Thymus (tissue), 14 donors: ENCODE measurements at places on chromosomes 1 and 21. TPM values are rescaled to one million over a fixed set of nuclear protein-coding genes. Genes with fewer than 3 reads are reported as not detected.

DNA sequence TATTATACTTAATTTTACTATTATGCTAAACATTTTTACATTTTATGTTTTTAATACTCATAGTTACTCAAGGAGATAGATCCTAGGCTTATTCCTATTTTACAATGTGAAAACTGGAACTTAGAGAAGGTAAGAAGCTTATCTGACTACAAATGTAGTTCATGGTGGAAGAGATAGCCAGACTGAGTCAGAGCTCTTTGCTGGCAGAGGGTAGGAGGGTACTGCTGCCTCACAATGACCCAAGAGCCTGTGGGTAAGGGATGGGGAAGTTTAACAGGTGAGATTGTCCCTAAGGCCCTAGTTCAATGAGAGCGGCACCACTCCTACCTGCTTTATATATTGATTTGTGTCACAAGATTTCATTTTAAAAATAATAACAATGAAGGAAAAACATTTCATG, 34.1 kb upstream of the NEK7 start:
- H3K27me3 ChIP-seq = no peaks in the 10 kb centered on the region
- no peak for DNase-seq
- no peak overlapping the region for H3K4me3 ChIP-seq
- H3K36me3 ChIP-seq = no peaks in the 10 kb centered on the region
- no peak overlapping the region for H3K27ac ChIP-seq

GRCh38 chr1:63230722-63231121, 91.6 kb upstream of the FOXD3 start:
- no peaks in the 10 kb centered on the region for H3K27me3 ChIP-seq
- DNase-seq = no peak
- no peaks in the 10 kb centered on the region for H3K36me3 ChIP-seq
- no peak overlapping the region for H3K4me3 ChIP-seq

- H3K27ac ChIP-seq = no peak overlapping the region
- H3K27me3 ChIP-seq = peaks cover 14% of the 10 kb centered on the region
- peaks cover 4% of the 10 kb centered on the region for H3K4me1 ChIP-seq
- no peak for DNase-seq
- no peak overlapping the region for H3K4me3 ChIP-seq
These were observed 87.0 kb upstream of the VAMP3 start for GRCh38 chr1:7684132-7684531.

- H3K27ac ChIP-seq = no peak overlapping the region
- H3K36me3 ChIP-seq = no peaks in the 10 kb centered on the region
- peak overlapping the region; percentile 27 for H3K4me3 ChIP-seq
- no peaks in the 10 kb centered on the region for H3K4me1 ChIP-seq
These were observed 56.2 kb upstream of the RASAL2 start for GRCh38 chr1:178037510-178038253.

DNA sequence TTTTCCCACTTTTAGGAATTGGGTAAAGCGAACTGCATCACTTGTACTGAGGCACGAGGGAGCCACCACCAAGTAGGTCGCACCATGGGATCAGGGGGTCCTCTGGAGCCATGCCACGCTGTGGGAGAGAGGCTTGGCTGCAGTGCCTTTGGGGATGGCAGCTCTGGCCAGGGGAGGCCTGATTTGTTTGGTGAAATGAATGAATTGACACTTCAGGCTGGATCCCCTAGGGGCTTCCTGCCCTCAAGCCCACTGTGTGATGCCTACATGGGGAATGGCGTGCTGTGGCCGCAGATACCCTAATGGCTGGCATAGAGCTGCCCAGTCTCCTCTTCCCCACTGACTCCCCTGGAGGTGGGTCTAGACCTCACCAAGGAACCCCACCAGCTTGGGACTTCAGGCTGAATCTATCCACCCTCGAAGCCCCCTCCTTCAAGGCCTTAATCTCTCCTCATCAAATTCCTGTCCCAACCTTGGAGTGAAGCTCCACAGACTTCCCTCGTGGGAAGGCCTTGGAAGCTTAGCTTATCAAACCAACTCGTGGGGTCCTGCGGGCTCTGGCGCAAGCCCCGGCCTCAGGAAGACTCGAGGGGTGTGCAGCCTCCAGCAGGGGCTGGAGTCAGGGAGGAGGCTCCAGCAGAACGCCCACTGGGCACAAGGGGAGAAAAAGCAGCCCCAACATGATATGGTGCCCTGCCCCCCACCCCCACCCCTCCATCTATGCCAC, 64.6 kb downstream of the VWA5B1 start:
- peaks cover 4% of the 10 kb centered on the region for H3K27me3 ChIP-seq
- H3K4me3 ChIP-seq = no peak overlapping the region
- no peak overlapping the region for H3K27ac ChIP-seq
- DNase-seq = no peak
- H3K4me1 ChIP-seq = no peaks in the 10 kb centered on the region
- H3K36me3 ChIP-seq = no peaks in the 10 kb centered on the region

AMY1A gene
- polyA plus RNA-seq = 1.9 TPM
